ENCODE measurements at places on chromosomes 1 and 21.

DNA sequence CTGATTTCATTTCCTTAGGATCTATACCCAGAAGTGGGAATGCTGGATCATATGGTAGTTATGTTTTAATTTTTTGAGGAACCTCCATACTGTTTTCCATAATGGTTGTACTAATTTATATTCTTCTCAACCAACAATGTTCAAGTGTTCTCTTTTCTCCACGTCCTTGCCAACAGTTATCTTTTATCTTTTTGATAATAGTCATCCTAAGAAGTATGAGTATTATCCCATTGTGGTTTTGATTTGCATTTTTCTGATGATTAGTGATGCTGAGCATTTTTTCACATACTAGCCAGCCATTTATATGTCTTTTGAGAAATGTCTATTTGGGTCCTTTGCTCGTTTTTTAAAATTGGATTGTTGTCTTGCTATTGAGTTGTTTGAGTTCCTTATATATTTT is 38.5 kb downstream of the ABCD3 start:
- DNase-seq: no peak

- DNase-seq: no peak
Observed at GRCh38 chr21:41737651-41738324, 29.1 kb downstream of the RIPK4 start.

DNA sequence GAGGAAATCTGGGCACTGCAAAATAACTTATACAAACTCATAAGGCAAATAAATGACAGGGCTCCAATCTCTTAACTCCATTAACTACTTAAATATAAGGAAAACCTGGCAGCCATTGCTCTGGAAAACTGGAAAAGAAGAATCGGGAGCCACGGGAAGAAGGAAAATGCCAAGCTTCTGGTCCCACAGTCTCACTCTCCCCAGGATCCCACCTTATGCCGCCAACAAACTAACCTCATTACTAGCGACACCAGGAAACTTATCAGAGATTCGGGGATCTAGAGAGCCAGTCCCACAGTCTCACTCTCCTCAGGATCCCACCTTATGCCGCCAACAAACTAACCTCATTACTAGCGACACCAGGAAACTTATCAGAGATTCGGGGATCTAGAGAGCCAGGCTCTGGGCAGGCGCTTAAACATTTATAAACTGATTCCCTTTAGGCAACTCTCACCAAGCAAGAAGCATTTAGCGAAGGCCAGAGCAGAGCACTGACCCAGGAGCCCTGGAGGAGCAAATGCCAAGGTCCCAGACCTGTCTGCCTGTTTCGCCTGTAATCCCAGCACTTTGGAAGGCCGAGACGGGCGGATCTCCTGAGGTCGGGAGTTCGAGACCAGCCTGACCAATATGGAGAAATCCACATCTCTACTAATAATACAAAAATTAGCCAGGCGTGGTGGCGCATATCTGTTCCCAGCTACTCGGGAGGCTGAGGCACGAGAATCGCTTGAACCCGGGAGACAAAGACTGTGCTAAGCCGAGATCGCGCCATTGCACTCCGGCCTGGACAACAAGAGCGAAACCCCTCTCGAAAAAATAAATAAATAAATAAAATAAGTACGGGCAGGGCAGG is 720 bp downstream of the PSMB2 start:
- DNase-seq: no peak

- no peak for DNase-seq
Observed at GRCh38 chr1:39676948-39677548, 5.1 kb upstream of the NT5C1A start.

- DNase-seq: no peak
Observed at GRCh38 chr1:19055701-19056100, 99.2 kb upstream of the IFFO2 start.

All from hepatic stellate cell (primary cell).